Stimulated activated CD8-positive, alpha-beta memory T cell treated with anti-CD3 and anti-CD28 coated beads, Interleukin-12 subunit alpha, Interleukin-12 subunit beta, amount 100 ng/mL, for 1 hour (primary cell): ENCODE measurements at places on chromosomes 11 and 22.

- no peak for DNase-seq
Observed at GRCh38 chr22:44179196-44179988, 1.3 kb upstream of the PARVG start.

DNA sequence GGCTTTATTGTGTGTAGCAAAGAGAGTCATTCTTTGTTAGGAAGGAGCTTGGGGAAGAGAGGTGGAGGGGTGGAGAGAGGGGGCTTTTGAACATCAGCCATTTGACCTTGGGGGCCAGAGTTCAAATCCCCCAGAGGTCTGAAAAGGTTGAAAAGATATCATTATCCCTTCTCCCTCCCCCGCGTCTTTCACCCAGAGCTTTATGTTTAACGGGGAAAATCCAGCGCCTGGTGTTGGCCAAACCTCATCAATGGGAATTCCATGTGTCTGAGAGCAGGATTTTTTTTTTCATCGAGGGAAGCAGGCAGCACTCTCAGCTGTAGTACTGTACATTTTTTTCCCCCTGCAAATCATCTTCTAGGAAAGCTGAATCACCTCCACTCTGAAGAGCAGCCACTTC lies 122.4 kb upstream of the HSD17B12 start:
- DNase-seq: no peak

- DNase-seq: no peak
Observed at GRCh38 chr11:131691181-131692041, 321.0 kb downstream of the NTM start.

- no peak for DNase-seq
Observed at GRCh38 chr22:28593299-28593698, 86.3 kb downstream of the TTC28 start.

GRCh38 chr11:32881286-32881685 lies 11.3 kb upstream of the QSER1 start:
- no peak for DNase-seq

- DNase-seq: no peak
Observed at GRCh38 chr11:16607675-16608644, 130.5 kb upstream of the C11orf58 start.

GRCh38 chr11:64287676-64288352 lies 2.2 kb downstream of the GPR137 start:
- DNase-seq: no peak

- DNase-seq: no peak
Observed at GRCh38 chr11:48005831-48006270, 25.5 kb downstream of the PTPRJ start.

DNA sequence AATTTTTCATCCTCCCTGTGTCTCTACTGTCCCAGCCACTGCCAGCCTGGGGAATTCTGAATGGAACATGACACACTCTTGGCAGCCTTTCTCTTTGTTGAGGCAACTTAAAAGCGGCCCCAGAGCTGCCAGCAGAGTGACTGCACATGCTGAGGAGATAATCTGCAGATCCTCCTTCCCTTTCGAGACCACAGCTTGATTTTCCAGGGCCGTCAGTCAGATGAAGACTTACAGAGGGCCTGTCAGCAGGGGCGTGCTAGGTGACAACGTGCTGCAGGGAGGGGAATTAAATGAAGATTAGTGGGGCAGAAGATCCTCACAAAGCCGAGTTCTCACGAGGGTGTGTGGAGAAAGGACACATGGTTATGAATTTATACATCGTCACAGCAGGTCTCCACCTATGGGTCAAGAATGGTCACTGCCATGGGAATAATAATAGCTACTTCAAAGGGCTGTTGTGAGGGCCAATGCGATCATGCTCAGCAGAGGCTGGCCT lies 193.5 kb upstream of the PITPNB start:
- DNase-seq: no peak

DNA sequence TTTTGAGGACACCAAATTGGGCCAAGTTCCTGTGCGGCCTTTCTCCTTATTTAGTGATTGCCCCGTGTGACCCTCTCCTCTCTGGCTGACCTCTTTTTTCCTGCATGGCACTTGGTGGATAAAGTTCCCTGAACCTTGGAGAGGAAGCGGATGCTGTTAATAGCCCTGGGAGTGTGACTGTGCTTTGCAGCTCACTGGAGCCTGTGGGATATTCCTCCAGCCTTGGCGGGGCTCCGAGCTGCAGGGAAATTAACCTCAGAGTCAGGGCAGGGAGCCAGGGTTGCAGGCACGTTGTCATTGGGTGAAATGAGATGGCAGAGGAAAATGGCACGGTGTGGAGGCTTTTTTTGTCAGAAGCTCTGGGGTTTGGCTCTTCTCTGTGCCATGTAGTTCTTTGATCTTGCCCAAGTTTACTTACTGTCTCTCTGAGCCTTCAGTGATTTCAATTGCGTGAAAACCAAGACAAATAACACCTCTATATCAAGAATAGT lies 965 bp downstream of the OR9Q1 start:
- no peak for DNase-seq

DNA sequence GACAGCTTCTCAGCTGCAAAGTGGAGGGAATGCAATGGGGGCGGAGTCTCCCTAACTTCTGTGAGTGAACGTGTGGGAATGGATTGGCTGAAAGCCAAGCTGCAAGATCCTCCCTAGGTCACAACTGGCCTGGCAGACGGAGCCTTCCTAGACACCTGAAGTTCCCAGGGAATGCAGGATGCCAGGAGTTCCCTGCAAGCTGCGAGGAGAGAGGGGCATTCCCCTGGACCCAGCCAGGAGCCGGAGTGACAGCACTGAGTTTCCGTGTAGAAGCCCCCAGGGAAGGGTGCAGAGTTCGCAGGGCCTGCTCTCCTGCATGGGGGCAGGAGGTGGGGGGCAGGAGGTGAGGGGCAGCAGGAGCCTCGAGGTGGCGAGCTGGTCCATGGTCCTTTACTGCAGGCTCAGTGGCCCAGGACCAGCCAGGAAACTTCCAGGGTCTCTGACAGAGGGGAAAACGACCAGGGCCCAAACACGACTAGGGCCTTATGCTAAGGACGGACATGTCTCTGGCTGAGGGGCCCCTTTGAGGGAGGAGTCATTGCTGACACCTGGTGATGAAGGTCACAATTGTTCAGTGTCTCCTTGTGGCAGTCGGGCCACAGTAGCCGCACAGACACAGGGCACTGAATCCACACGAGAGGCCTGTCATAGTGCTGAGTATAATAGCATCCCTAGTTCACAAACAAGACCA lies 141.4 kb downstream of the FBXO7 start:
- DNase-seq: no peak
